ENCODE measurements at places on chromosomes 7 and 10.
A peak's percentile ranks its signal among the peaks of the same experiment; 100 is the strongest.

DNA sequence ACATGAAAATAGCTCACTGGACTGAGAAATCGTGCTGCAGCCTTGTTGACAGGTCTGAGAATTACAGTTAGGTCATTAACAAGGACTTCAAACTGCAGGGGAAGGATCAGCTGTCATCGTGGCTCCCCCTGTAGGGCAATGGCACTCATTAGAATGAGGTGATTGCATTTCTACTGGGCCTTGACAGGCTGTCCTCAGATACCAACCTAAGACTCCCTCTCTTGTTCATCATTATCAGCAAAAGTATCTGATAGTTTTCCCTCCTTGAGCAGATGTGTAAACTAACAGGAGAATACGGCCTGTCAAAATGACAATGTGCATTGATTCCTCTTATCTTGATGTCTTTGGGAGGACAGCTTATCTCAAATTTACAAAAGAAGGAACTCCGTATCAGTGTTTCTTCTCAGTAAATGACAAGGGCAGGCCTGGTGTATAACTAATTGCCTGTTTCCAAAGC lies 648.5 kb upstream of the LRRN3 start:
- peak; percentile 76 for DNase-seq

DNA sequence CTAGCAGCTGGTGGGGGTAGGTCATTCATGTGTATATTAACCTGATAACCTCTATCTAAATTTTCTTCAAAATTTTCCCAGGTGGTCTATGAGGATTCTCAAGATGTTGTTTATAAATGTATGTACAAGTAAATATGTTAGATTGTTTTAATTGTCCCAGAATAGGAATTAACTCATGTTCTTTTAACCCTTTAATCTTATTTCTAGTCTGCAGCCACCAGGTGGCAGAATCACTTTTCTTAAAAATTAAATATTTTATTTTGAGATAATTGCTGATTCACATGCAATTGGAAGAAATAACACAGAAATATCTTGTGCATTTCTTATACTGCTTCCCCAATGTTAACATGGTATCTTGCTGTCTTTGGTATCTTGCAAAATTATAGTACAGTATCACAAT lies 589.5 kb downstream of the ARL4A start:
- no peak for DNase-seq

- DNase-seq, result no peak
Measured at GRCh38 chr7:44324204-44324480, 1.3 kb downstream of the CAMK2B start.

- no peak for DNase-seq
Measured at GRCh38 chr10:26474026-26474425, 35.9 kb downstream of the APBB1IP start.

DNA sequence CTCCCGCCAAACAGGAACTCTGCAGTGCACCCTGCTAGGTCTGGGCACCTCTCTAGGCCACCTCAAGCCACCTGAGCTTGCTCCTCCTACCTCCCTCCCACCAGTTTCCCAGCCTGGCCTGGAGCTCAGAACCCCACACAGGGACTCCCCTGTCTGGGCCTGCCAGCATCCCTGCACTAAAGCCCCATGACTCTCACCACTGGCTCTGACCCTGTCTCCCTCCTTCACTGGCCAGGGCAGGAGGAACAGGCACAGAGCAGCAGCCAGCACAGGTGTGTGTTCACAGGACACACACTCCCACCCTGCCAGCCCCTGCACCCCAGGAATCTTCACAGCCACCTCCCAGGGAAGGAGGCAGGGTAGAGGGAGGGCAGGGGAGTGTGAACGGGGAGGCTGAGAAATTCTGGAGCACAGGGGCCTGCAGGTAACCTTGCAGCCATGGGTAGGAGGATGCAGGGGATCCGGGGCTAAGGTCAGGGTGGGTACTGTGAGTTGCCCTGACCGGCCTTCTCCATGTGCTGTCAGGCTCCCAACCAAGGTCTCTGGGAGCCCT lies 13.9 kb upstream of the ANTXRL start:
- DNase-seq, result no peak

- no peak for DNase-seq
Measured at GRCh38 chr10:75708060-75708459, 276.6 kb downstream of the LRMDA start.

- no peak for DNase-seq
Measured at GRCh38 chr7:30321089-30321881, 36.9 kb downstream of the ZNRF2 start.

DNA sequence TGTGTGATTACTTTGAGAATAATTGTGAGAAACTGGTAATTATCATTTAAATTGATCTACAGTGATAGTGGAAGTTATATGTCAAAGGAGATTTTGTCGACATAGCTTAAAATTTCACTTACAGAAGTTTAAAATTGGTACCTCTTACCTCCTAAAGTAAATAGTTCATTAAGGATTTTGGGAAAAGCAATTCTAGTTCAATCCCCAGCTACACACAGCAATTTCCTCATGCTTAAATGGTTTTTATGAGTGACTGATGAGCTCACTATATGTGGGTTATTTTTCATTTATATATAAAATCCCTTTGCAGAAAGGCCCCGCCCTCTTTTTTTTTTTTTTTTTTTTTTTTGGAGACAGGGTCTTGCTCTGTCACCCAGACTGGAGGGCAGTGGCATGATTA lies 12.7 kb downstream of the KMT2E start:
- DNase-seq, result no peak

- DNase-seq, result no peak
Measured at GRCh38 chr7:25493805-25494366, 265.6 kb upstream of the NPVF start.

DNA sequence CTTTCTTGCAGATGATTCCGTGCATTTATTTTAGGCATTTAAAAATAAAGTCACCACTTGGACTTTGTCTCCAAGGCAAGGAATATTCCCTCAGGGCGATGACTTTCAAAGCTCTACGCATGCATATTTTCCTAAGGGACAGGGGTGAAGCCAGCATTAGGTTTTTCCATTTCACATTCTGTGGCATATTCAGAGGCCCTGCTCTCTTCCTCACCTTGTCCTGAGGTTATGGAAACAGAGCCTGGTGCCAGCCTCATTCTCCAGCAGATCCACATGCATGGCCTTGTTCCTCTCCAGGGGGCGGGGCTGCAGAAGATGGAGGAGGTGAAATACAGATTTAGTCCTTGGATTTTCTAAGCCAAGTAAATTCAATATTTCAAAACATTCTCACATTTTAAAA lies 11.6 kb upstream of the LYZL1 start:
- DNase-seq, result peak; percentile 19

DNA sequence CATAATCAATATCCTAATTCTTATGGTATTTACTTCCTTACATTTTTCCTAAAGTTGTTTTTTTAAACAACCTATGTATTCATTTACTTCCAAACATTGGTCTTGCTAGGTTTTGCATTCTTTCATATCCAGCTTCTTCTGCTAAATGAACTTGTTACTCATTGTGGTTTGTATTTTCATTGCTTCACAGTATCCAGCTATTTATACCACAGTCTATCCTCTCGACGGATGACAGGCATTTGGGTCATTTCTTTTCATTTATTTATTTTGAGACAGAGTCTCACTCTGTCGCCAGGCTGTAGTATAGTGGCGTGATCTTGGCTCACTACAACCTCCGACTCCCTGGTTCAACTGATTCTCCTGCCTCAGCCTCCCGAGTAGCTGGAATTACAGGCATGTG lies 66.8 kb downstream of the CCDC6 start:
- DNase-seq, result no peak

DNA sequence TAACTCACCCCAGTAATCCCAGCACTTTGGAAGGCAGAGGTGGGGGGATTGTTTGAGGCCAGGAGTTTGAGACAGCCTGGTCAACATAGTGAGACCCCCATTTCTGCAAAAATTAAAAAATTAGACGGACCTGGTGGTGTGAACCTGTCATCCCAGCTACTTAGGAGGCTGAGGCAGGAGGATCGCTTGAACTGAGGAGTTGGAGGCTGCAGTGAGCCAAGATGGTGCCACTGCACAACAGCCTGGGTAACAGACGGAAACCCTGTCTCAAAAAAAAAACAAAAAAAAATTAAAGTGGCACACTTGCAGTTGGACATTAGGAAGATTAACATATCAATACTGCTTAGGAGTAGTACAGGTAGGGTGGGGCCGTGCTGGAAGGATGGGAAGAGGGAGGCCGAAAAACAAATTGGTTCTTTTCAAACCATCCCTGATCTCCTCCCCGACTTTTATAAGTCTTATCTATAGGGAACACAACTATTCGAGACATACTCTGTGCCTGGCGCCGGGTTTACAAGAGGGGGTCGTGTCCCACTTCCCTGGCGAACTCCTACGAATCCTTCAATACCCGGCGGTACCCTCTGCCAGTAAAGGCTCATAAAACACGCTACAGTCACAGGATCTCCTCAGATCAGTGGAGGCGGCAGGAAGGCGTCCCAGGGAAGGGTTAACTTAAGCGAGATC lies 628 bp downstream of the TAF6 start:
- no peak for DNase-seq

- no peak for DNase-seq
Measured at GRCh38 chr7:66255534-66256100, 50.5 kb downstream of the TPST1 start.

GRCh38 chr10:128008521-128009250 lies 101.8 kb downstream of the PTPRE start:
- no peak for DNase-seq

DNA sequence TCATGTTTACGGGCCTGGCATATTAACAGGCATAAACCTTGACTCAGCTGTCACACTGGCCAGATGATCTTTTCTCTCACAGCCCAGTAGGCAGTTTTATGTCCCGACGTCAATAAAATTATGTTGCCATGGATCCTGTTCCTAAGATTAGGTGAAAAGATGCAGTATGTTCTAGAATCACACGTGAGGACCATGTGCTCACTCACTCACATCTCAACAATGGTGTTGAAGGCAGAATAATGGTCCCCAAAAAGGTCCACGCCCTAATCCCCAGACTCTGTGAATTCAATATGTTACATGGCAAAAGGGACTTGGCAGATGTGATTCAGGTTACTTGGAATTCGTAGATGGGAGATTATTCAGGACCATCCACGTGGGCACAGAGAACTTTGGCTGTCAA lies 3.5 kb downstream of the DOCK1 start:
- DNase-seq, result no peak

DNA sequence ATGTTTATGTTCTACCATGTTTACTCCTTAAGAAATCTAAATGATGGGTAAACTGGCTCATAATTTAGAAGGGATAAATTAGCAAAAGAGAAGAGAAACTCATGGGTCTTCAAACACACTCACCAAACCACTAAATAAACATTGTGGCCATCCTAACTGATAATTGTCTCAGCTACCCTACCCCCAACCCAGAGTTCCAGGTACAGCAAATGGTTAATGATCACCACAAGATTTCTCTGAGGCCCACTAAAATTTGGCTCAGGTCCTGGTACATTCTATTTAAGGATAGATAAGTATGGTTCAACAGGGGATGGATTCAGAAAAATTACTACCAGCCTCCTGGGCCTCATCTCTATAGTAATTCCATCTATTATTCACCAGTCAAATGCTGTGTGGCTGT lies 21.4 kb downstream of the SLC25A13 start:
- DNase-seq, result no peak

- no peak for DNase-seq
Measured at GRCh38 chr10:4183761-4184261, 398.8 kb upstream of the KLF6 start.

DNA sequence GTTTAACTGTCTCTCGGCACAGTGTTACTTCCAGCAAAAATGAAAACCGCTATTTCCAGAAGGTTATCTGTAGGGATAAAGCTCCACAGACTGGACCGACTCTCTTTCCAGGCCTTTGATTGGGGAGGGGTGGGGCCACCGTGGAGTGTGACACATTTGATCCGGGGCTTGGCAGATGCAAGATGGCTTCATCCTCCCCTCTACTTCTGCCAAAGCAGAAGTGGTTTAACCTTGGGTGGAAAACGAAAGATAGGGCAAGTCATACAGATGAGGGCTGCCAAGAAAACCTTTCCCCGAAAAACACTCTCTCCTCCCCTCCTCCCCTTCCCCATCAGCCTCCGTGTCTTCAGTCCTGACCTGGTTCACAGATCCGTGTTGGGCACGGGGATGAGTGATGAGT lies 139.7 kb upstream of the SH2B2 start:
- DNase-seq, result no peak

DNA sequence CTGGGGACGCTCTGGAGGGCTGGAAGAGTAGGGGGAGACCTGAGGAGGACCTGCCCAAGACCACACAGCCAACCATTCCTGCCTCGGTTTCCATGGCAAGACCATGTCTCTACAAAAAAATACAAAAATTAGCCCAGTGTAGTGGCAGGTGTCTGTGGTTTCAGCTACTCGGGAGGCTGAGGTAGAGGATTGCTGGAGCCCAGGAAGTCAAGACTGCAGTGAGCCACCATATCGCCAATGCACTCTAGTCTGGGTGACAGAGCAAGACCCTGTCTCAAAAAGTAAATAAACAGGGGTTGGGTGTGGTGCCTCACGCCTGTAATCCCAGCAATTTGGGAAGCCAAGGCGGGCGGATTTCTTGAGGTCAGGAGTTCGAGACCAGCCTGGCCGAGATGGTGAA lies 48.7 kb downstream of the CLIP2 start:
- no peak for DNase-seq

DNA sequence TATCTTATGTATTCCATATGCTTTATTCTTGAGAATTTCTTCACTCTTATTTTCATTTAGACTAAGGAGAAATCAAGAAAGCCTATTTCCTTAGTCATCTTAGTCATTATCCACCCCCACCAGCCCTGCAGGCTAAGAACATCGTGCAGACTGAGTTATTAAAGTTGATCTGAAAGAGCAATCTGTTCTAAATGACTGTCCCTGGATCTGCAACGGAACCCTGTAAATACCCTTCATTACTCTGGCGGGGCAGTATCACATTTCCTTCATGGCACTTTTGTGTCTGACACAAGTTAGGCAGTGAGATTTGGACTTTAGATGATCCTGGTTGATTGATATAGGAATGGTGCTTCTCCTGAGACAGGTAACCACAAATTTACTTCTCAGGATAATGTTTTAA lies 3.5 kb upstream of the MYPN start:
- no peak for DNase-seq

- DNase-seq, result no peak
Measured at GRCh38 chr7:127731431-127732080, 79.6 kb downstream of the SND1 start.

GRCh38 chr10:16686054-16686902 lies 130.9 kb downstream of the RSU1 start:
- no peak for DNase-seq

DNA sequence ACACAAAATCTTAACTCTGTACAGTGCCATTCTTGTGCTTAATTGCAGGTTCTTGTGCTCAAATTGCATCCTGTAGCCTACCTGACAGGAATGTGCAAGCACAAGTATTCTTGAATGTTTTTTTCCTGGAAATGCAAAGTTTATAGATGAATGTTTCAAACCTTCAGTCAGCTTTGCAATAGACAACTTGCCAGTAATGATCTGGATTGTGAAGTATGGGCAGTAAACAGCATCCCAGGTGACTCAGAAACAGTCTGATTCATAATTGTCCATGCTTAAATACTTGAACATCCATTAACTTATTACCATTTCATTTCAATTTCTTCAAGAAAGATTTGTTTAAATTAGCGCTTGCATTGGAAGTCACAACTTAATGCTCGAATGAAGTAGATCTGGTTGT lies 347.2 kb downstream of the SDK1 start:
- DNase-seq, result no peak

- DNase-seq, result no peak
Measured at GRCh38 chr7:90222811-90223725, 11.5 kb downstream of the STEAP2 start.

- no peak for DNase-seq
Measured at GRCh38 chr10:48901319-48901718, 38.3 kb downstream of the LRRC18 start.
